ENCODE measurements at places on chromosomes 16 and 17.

DNA sequence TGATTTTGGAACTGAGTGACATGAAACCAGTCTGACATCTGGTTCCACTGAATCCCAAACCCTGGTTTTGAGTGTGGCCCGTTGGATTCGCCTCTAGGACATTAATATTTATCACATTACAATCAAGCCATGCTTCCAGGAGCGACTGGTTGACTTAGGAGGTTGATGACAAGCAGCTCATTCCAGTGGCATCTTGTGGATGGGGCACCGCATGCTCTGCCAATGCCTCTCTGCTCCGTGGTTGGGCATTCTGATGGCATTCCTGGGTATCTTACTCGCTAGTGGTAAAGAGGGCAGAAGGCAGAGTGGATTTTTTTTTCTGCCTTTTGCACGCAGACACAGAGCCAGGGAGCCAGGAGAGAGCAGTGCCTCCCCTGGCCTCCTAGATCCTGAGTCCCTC lies 31.4 kb downstream of the CACNG4 start:
- H3K27ac ChIP-seq: no peak overlapping the region
- H3K4me1 ChIP-seq: no peaks in the 10 kb centered on the region
- H3K4me3 ChIP-seq: no peak overlapping the region
- no peak for DNase-seq

DNA sequence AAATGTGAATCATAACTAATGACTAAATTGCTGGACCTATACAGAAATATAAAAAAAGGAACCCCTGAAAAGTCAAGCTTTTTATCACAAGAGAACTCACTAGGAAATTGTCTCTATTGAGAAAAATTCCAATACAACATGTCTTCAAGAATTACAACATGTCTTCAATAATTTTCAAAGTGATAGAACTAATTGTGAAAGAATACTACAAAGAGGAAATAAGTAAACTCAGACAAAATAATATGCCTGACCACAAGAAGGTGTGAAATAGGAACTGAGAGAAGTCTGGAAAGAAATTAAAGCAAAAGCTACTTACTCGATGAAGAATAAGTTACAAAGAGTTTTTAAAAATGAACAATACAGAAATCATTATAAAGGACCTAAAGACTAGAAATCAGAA lies 29.9 kb upstream of the OR1G1 start:
- H3K27me3 ChIP-seq: no peaks in the 10 kb centered on the region
- no peaks in the 10 kb centered on the region for H3K4me1 ChIP-seq
- no peak for DNase-seq
- no peak overlapping the region for H3K4me3 ChIP-seq
- H3K27ac ChIP-seq: no peak overlapping the region

- H3K36me3 ChIP-seq: peaks cover 6% of the 10 kb centered on the region
- peaks cover 34% of the 10 kb centered on the region for H3K4me1 ChIP-seq
- DNase-seq: no peak
Observed at GRCh38 chr17:35021520-35022380, 41.4 kb downstream of the LIG3 start.

DNA sequence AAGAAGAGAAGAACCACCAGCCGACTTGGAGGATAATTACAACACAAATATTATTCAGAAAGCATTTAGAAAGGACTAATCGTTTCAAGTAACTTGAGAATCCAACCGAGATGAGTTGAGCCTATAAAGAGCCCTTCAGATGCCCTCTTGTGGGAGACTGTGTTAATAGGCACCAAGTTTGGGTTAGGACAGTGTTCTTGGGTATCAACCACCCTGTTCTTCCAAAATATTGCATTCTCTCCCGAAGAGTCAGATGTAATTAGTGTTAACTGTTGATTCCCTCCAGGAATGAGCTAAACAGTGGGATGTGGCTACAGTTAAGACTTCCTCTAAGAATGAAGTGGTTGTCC lies 87.8 kb upstream of the NOL11 start:
- no peaks in the 10 kb centered on the region for H3K4me1 ChIP-seq
- no peaks in the 10 kb centered on the region for H3K27me3 ChIP-seq

DNA sequence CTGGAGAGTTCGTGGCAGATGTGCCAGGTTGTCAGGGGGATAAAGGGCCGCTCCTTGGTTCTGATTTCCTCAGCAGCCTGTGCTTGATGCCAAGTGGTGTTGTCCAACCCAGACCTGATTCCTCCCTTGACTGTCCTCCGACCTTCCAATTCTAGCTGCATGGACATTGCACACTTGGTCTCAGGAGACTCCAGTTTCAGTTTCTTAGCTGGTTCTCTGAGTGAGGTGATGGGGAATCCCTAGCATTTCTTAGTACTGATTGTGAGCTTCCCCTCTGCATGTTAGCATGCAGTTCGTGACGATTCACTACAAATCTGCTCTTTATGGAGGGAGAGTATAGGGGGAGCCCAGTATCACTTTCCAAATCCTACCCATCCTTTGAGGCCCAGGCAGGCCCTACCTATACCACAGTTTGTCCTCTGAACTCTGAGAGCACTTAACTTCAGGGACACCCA lies 12.4 kb upstream of the CCR7 start:
- no peaks in the 10 kb centered on the region for H3K27me3 ChIP-seq
- peaks cover 60% of the 10 kb centered on the region for H3K4me1 ChIP-seq
- no peak for DNase-seq
- H3K36me3 ChIP-seq: no peaks in the 10 kb centered on the region
- peak overlapping the region; percentile 54 for H3K27ac ChIP-seq

- H3K27ac ChIP-seq: no peak overlapping the region
- H3K27me3 ChIP-seq: no peaks in the 10 kb centered on the region
- H3K4me3 ChIP-seq: no peak overlapping the region
- DNase-seq: no peak
- no peaks in the 10 kb centered on the region for H3K4me1 ChIP-seq
- H3K36me3 ChIP-seq: no peaks in the 10 kb centered on the region
Observed at GRCh38 chr17:72099919-72100318, 20.9 kb upstream of the SOX9 start.

DNA sequence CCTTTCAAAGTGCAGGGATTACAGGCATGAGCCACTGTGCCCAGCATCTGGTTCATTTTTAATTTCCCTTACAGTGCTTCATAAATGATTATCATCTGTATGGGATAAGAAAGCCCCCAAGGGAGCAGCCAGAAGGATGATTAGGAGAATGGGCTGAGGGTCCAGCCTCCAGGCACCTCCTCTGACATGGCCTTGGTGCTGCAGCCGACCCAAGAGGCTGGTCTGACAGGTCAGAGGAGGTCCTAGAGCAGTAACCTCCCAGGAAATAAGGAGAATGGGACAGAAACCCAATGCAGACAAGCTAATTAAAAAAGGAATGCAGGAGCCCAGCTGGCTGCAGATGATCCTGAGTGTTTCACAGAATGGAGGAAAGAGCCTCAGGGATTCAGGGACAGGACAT lies 29.0 kb downstream of the MRC2 start:
- no peak overlapping the region for H3K4me3 ChIP-seq
- H3K4me1 ChIP-seq: peaks cover 7% of the 10 kb centered on the region
- H3K27me3 ChIP-seq: no peaks in the 10 kb centered on the region
- DNase-seq: no peak
- no peak overlapping the region for H3K27ac ChIP-seq

DNA sequence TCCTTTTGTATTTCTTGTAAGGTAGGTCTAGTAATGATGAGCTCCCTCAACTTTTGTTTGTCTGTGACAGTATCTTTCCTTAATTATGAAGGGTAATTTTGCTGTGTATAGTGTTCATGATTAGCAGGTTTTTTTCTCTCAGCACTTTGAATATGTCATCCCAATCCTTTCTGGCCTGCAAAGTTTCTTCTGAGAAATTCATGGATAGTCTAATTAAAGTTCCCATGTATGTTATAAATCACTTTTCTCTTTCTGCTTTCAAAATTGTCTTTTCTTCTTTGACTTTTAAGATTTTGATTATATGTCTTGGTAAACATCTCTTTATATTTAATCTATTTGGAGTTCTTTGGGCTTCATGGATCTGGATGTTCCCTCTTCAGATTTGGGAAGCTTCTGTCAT lies 54.3 kb upstream of the ZKSCAN2 start:
- H3K4me3 ChIP-seq: no peak overlapping the region
- no peaks in the 10 kb centered on the region for H3K4me1 ChIP-seq
- no peaks in the 10 kb centered on the region for H3K36me3 ChIP-seq
- peaks cover 9% of the 10 kb centered on the region for H3K27me3 ChIP-seq

- peaks cover 14% of the 10 kb centered on the region for H3K4me1 ChIP-seq
- H3K4me3 ChIP-seq: no peak overlapping the region
- no peak overlapping the region for H3K27ac ChIP-seq
- no peak for DNase-seq
- peaks cover 4% of the 10 kb centered on the region for H3K27me3 ChIP-seq
Observed at GRCh38 chr17:76540381-76541300, 797 bp downstream of the PRCD start.

DNA sequence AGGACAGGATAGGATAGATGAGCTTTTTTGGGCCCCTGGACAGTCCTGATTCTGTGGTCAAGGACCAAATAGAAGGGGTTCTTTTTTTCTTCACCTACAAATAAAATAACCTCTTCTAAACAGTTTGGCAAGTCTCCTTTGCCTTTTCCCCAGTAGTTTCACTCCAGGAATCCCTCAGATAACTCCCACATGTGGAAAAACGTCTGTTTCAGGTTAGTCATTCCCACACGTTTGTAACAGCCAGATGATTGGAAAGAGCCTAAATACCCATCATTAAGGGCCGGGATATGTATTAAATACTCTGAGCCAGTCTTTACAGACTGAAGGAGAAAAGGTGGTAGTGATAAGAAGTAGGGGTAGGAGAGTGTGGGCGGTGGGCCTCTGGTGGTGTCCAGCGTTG lies 58.3 kb downstream of the PLD6 start:
- no peak overlapping the region for H3K4me3 ChIP-seq
- H3K36me3 ChIP-seq: peaks cover 74% of the 10 kb centered on the region
- no peak for DNase-seq
- H3K27ac ChIP-seq: no peak overlapping the region
- H3K4me1 ChIP-seq: peaks cover 19% of the 10 kb centered on the region
